ENCODE measurements at places on chromosomes 2 and 18. TPM values are rescaled to one million over a fixed set of nuclear protein-coding genes. Genes with fewer than 3 reads are reported as not detected.

The NCKAP5 gene
- 0.05 TPM for total RNA-seq

The ARHGAP25 gene
- total RNA-seq, result 14.3 TPM

The SERPINB8 gene
- 7.1 TPM for total RNA-seq

The PKDCC gene
- total RNA-seq, result 2.6 TPM

The RESP18 gene
- total RNA-seq, result not detected

The KIF1A gene
- 0.05 TPM for total RNA-seq

The DHRS9 gene
- not detected for total RNA-seq

The DQX1 gene
- total RNA-seq, result not detected

The CTAGE1 gene
- total RNA-seq, result not detected
